ENCODE measurements at places on chromosomes 1 and 21. TPM values are rescaled to one million over a fixed set of nuclear protein-coding genes. Genes with fewer than 3 reads are reported as not detected.

DNA sequence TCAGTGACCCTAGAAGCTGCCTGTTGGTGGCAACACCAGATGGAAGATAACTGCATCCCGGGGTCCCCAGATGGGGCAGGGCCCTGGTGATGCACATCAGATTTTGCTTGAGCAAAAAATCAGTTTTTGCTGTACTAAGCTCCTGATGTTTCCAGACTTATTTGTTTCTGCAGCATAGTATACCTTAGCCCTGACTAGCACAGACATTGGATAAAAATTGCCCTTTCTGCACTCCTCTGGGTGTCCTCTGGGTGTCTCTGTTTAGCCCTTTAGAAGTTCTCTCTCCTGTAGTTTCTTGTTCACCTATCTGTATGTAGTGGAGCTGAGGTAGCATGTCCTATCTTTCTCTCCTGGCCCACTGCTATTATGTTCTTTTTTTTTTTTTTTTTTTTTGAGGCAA lies 30.3 kb upstream of the PLA2G2C start:
- peak; percentile 7 for DNase-seq

GRCh38 chr1:93324486-93325464 lies 20.9 kb upstream of the DR1 start:
- no peak for DNase-seq

GRCh38 chr1:23696335-23696989 lies 4.9 kb downstream of the RPL11 start:
- no peak for DNase-seq

DNA sequence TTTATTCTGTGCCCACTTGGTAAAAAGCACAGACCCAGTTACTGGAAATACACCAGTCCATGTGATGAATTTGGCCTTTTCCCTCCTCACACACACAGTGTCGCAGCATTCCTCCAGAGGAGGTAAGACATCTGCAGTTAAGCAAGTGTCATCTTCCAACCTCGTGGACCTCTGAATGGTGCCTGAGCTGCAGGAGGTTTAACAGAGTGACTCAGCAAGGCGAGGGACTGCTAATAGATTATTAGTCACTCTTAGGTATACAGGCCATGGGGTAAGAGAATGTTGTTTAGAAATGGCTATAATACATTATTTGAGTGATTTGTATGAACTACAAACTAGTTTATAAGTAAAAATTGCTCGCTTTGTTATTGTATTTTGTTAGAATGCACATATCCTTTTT lies 8.6 kb upstream of the LRRC8B start:
- no peak for DNase-seq

GRCh38 chr1:153572569-153573015 lies 6.9 kb upstream of the S100A2 start:
- DNase-seq: peak; percentile 88

DNA sequence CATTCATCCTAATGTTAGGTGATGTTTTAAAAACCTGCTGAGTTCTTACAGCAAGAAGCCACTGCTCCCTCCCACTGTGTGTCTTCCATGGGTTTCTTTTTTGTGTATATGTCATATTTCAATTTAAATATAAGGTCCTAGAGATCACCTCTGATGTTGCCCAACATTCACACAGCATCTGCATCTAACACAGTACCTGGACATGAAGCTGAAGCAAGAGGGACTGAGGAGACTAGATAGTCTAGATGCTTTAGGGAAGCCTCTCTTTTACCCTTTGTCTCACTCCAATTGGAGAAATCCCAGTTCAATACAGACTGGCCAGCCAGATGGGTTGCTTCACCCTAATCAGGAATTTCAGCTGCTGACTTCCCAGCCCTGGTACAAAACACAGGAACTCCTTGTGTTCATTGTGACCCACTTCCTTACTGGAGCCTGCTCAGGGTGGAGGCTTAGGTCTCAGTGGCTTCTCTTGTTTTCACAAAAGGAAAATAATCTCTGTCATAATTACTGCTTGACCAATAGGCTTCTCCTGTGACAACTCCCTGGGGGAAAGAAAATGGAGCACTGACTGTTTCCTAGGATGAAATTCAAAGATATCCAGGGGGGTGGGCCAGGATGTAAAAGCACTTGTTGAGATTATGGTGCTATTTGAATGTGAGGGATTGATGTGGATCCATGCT lies 17.3 kb downstream of the BTG2 start:
- no peak for DNase-seq

GRCh38 chr1:45762291-45762690 lies 11.8 kb upstream of the IPP start:
- DNase-seq: no peak

GRCh38 chr1:187513190-187513589 lies 684.4 kb downstream of the PLA2G4A start:
- no peak for DNase-seq

GRCh38 chr1:36531833-36532232 lies 49.1 kb upstream of the CSF3R start:
- DNase-seq: no peak

DNA sequence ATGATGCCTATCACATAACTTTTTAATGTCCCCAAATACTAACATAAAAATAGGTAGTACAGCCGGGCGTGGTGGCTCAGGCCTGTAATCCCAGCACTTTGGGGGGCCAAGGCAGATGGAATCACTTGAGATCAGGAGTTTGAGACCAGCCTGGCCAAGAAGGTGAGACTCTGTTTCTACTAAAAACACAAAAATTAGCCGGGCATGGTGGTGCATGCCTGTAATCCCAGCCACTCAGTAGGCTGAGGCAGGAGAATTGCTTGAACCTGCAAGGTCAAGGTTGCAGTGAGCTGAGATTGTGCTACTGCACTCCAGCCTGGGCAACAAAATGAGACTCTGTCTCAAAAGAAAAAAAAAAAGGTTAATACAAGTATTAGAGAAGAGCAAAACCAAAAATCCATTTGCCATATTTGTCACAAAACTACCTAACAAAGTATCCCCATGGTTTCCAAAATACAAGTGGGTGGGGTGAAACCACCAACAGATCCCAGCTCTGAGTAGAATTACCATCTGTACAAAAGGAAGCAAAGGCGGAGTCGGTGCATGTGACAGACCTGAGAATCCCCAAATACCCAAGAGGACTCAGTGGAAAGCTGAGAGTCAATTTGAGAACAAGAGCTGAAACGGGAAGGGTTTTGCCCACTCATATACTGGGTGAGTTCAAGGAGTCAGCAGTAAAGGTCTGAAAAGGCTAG lies 113.2 kb downstream of the TOMM20 start:
- DNase-seq: no peak

DNA sequence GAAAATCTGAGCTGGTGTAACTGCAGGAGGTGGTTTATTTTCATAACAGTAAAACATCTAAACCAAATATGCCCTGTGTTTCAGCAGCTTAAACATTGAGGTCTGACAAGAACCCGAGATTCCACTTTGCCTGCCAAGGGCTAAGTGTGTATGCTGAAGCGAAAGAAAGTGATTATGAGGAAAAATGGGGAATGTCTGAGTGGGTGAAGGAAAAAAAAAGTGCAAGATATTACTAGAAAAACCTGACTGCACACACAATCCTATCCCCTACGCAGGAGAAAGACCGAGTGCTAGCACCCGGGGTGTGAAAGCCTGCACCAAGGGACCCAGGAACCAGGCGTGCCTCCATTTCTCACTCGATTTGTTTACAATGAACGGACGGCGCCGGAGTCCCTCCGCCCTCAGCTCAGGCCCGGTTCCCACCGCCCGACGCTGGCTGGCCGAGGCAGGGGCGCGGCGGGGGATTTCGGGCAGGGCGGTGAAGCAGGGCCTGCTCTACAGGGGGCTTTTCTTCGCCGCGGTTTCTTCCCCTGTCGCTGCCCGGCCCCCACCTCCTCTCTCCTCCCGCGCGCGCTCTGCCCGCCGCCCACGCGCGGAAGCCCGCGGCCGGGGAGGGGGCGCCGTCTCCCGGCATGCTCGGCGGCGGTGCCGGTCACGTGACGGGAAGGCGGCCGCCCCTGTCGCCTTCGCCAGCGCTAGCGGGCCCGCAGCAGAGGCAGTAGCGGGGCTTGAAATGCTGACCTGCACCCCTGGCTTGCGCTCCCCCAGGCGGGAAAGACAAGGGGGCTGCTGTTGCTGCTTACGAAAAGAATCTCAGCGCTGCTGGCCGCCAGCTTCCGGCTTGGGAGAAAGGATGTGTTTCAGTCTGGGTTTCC lies 35.9 kb downstream of the ITPKB start:
- DNase-seq: peak; percentile 49

GRCh38 chr21:35428001-35428320 lies 378.9 kb upstream of the RUNX1 start:
- no peak for DNase-seq

- DNase-seq: no peak
Measured at GRCh38 chr1:170699696-170700095, 35.8 kb downstream of the PRRX1 start.

DNA sequence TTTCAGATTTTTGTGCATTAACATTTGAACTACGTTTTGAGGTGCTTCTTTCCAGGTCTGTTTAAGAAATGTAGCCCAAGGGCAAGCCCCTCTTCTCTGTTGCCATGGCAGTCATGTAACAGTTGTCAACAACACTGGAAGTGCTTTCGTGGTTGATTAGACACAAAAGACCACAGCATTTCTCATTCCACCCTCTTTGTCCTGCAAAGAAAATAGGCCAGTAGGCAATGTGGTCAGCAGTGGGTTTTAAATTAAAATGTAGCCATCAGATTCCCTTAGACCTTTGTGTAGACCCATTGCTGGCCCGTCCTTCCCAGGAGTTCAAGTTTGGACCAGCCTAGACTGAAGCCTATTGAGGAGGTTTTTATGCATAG lies 35.4 kb downstream of the VANGL1 start:
- DNase-seq: no peak

DNA sequence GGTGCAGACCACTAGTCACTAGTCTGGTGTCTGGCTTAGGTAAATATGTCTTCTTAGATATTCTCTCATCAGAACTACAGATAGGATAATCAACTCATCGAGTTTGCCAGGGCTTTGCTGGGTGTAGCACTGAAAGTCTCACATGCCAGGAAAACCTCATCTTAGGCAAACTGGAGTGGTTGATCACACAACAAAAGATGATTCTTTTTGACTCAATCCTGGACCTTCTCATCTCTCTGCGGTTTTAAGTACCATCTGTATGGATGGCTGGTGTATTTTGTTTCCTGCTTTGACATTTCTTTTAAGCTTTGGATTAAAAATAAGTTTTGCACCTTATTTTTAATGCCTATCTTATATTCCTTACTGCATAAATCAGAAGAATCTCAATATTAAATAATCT lies 11.3 kb downstream of the GBP2 start:
- no peak for DNase-seq

DNA sequence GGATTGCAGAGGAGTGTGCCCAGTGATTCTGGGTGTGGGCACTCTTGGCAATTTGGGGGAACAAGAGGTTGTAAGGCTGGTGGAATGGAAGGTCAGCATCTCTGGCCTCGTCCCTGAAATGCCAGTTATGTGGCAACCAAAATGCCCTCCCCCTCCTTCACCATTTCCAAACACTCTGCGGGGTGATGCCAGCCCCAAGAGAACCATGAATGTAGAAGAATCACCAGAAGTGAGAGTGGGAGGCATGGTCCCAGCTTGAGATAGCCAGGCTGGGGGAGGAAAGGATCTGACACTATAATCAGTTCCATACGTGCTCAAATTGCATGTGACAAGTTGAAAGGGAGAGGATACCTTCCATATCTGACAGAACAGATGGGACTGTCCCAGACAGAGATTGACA lies 88.7 kb upstream of the EDN2 start:
- no peak for DNase-seq

DNA sequence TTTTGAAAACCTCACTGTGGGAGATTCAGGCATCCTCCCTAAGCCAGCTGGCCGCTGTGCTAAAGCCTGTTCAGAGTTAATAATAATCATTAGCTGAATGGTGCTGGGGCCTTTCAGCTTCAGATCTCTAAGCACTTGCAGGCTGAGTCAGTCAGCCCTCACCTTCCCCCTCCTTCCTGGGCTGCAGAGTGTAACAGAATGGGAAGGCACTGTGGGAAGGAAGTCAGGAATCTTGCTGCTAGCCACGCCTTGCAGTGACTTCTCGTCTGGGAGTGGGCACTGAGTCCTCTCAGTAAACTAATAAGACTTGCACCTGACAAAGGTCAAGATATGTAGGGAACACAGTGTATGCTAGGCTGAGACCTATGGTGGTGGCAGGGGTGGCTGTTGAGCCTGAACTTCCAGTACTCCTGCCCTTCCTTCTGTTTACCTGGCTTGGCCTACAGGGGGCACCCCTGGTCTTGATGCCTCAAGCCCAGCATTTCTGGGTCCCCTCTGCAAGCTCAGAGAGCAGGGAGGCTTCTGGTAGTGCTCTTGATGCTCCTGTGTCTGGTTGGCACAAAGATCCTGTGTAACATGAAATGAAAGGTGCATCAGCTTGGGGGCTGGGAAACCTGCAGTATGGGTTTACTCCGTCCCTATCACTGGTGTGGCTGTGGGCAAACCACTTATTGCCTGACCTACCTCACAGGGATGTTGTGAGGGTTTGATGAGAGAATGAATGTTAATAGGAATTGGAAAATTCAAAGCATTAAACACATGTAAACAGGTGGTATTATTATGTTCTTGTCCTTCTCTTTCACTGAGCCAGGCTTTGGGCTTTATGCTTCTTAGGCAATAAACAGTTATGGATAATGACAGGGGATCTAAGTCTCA lies 6.0 kb downstream of the CYB561D1 start:
- no peak for DNase-seq

DNA sequence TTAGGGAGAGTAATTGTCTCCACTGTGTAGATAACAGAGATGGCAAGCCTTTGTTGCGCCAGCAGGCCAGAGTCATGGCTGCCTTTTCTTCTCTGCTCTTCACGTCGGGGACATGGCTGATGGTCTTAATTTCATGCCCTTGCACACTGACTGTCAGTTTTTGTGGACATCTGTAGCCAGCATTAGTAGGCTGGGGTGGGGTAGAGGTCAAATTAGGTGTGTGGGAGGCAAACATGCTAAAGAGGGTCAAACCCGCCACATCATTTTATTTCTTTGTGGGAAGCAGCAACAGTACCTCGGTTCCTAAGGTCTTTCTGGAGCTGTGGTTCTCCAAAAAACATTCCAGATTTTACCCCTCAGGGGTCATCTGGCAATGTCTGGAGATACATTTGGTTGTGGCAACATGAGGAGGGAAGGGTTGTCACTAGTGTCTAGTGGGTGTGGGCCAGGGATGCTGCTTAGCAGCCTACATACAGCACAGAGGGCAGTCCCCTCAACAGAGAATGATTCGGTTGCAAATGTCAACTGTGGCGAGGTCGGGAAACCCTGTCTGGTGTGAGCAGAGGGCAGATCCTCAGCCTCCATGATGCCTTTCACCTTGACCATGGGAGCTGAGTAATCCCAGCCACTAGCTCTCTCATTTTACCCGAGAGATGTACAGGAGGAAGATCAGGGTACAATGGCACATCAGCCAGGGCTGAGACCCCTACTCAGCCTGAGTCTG lies 14.7 kb downstream of the RUNX1 start:
- DNase-seq: no peak

PRDM15 gene
- total RNA-seq: 4.3 TPM

ADAMTS4 gene
- total RNA-seq: 0.14 TPM

FCER1G gene
- not detected for total RNA-seq

FOXD3 gene
- 1.2 TPM for total RNA-seq

SPRR2F gene
- not detected for total RNA-seq

RAB42 gene
- total RNA-seq: 0.46 TPM

IFNAR1 gene
- 11.0 TPM for total RNA-seq

OLFML3 gene
- total RNA-seq: 0.45 TPM

Data from NCI-H460 (cell line).